ENCODE measurements at places on chromosomes 7 and 10.

DNA sequence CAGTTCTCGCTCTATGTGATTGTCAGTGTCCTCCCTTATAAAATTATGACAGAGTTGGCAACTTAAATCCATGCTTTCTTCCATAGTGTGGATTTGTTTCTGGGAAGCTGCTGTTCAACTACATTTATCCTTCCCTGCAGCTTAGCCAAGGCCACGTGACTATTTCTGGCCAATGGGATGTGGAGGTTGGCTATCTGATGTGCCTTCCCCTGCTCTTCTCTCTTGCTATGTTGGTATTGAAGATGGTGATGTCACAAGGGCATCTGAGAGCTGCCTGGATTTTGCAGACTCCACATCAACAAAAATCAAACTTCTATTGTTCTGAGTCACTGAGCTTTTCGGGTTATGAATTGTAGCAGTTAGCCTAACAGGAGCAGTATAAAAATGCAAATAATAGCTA, 164.9 kb upstream of the RHOBTB1 start:
- DNase-seq, result no peak

GRCh38 chr10:22335173-22335933, 9.9 kb upstream of the SPAG6 start:
- peak; percentile 50 for DNase-seq

- DNase-seq, result no peak
These were observed 57.7 kb upstream of the IGFBP3 start for GRCh38 chr7:45978731-45979211.

- no peak for DNase-seq
These were observed 36.0 kb downstream of the GNA12 start for GRCh38 chr7:2807845-2808772.

DNA sequence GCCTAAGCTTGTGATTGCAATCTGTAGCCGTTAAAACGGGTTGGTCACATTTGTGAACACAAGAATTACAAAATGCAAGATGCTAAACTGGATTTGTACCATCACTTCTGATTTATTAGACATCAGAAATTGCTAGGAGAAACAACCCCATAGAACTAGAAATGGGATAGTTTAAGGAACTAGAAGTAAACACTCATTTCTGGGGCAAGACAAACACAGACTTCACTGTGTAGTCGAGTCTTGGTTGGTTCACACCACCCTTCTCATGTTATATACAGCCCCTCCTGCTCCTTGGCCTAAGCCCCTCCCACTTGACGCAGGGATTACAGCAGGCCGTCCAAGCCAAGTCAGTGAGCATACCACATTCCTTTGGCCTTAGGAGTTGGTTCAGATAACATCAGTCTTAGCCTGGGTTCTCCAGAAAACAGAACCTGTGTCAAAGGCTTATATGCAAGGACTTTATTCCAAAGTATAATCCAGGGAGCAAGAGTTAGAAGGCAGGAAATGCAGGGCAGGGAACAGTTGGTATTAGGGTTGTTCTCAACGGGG, 2.0 kb upstream of the NRAP start:
- DNase-seq, result no peak

DNA sequence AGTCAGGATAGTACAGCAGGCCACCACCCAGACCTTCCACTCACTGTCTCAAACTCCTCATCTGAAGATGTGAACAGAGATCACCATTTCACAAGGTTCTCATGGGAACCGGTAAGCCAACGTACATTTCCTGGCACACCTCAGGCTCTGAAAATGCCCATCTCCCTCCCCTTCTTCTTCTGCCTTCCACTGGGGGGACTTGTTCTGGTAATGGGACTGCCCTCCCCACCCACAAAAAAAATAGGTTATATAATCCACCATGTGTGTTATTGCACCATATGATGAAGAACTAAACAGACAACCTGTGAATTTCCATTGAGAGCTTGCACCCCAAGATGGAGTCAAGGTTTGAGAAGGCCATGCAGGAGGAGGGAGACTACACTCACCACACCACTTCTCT, 42.1 kb upstream of the IKZF1 start:
- no peak for DNase-seq

DNA sequence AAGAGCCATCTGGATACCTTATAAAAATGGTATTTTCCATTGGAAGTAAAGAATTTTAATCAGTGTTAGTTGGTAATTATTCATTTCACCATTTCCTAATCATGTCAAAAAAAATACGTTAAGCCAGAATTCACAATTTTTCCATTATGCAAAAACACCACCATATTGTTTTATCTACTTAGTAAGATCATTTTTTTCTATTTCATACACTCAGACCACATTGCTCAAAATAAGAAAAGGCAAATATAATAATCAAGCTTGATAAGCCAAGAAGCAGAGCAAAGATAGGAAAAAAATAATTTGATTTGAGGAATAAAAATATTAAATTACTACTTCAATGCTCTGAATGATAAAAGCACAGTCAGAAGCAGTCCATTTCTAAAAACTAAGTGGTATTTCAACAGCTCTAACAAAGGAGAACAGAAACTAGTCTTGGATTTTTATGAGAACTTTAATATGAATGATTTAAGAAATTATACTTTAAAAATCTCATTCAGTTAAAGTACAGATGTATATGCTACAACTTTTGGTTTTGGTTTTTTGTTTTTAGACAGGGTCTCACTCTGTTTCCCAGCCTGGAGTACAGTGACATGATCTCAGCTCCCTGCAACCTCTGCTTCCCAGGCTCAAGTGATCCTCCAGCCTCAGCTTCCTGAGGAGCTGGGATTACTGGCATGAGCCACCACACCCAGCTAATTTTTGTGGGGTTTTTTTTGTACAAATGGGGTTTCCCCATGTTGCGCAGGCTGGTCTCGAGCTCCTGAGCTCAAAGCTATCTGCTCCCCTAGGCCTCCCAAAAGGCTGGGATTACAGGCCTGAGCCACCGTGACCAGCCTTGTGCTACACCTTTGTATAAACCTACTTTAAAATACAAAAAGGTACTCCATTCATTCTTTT, 46.6 kb downstream of the LRRN3 start:
- peak; percentile 1 for DNase-seq

- DNase-seq, result no peak
These were observed 166.8 kb upstream of the TBX20 start for GRCh38 chr7:35420656-35421055.

GRCh38 chr10:24762161-24762924, 38.7 kb upstream of the ARHGAP21 start:
- no peak for DNase-seq

- DNase-seq, result no peak
These were observed 245.2 kb downstream of the TNS3 start for GRCh38 chr7:47336472-47337425.

DNA sequence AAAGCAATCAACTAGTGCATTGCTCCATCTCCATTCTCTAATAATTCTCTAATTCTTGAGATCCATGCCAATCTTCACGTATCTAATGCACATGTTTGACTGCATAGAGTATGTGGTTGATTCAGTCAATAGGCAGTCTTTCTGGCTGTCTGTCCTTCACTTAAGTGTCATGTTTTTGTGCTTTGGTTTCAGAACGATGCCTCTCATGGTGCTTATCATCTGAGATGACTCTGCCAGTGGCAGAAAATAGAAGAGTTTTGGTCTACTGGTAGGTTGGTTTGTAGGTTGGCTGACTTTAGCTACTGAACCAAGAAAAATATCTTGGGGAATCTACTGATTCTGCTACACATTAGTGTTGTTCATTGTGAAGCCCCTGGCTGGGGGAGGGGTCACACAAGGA, 364.2 kb downstream of the SFMBT2 start:
- no peak for DNase-seq

DNA sequence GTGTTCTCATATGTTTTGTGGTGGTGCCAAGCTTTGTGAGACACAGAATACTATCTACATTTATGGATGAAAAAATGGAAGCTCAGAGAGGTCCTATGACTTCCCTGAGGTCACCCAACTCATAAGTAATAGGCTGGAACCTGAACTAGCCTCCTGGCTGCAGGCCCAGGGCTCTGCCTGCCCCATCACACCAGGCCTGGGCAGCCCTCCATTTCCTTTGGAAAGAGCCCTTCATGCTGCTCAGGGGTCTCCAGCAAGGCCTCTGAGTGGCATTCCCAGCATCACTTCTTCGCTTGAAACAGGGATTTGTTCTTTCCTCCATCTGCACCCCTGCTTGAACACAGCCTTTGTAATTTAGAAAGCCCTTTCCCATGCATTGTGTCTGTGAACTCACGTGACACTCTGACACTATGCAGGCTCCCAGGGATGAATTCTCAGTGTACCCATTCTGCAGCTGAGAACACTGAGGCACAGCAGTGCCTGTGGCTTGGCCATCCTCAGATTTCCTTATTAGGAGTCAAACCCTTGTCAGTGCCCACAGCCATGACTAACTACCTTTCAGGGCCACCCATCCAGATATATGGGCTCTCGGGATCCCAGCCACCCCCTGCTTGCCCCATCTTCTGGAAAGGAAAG, 127.8 kb upstream of the PPIF start:
- DNase-seq, result no peak

DNA sequence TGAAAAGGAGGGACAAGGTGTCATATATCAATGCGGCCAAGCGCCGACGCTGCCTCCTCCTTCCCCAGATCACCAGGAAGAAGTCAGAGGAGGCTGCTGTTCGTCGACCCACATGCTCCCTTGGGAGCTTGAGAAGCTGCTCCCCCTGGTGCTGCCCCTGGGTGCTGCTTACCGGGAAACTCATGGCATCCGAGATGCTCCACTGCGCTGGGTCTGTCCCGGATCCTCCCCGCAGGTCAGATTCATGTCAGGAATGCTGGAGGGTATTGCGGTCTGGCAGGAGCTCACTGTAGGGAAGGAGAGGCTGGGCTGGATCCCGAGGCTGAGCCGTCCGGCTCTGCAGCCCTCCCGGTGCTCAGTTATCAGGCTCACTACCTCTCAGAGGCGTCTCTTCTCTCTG, 123.7 kb upstream of the FAM20C start:
- no peak for DNase-seq

DNA sequence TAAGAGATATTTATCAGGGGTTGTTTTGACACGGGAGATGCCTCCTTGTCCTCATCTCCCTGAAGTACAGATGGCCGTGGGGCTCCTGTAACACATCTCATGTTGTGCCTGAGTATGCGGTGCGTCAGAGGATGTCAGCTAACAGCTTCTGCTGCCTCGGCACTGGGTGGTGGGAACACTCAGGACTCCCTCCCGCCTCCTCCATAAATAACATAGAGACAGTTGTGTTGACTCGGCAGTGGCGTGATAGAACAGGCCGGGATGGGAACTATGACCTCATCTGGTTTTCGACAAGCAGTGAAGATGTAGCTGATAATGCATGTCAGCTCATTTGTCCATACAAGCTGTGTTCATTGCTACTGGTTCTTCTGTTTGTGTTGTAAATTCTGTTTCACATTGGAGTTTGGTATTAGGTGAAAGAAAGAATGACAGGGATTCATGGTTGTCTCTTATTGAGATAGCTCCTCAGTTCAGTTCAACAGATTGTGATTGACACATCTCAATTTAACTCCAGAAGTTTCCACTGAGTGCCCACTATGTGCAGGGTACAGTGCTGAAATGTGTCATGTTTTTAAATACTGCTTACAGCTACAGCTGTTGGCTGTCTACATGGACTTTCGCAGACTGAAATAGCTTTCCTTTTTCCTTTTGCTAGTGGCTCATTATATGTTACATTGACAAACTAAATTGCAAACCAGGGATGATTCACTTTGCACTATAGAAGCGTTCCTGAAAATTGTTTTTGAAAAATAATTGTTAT, 87.4 kb downstream of the CHN2 start:
- no peak for DNase-seq

GRCh38 chr10:84548869-84549268, 220.5 kb downstream of the CCSER2 start:
- no peak for DNase-seq

DNA sequence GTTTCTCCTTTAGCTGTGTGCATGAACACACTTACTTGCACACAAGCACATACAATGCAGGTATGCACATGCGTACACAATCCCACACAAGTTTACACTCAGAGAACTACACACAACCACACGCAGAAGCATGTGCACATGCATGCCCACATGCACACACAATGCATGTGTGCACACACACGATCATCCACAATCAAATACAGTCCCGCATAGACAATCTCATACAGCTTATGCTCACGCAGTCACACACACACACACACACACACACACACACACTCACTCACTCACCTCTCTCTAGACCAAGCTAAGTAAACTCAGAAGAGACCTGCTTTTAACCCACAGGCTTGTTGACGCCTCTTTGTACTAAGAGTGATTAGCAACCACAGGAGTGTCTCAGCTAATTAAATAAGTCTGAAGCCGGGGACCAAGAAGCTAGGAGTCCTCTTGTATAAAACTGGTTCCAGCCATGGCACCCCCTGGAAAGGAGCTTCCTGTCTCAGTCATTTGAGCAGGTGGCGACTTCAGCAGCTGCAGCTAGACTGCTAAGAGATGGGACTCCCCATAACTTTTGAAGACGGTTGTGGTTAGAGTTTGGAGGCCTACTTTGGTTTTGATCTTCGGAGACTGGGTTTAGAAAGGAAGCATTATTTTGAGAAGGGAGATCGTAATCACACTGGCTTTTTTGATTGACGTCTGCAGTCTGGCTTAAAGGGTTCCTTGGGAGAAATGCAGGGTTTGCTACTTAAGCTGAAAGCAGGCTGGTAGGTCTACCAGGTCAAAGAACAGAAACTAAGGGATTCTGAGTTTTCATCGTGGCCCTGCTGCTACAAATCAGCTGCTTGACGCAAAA, 82.3 kb upstream of the ADRB1 start:
- DNase-seq, result peak; percentile 27

DNA sequence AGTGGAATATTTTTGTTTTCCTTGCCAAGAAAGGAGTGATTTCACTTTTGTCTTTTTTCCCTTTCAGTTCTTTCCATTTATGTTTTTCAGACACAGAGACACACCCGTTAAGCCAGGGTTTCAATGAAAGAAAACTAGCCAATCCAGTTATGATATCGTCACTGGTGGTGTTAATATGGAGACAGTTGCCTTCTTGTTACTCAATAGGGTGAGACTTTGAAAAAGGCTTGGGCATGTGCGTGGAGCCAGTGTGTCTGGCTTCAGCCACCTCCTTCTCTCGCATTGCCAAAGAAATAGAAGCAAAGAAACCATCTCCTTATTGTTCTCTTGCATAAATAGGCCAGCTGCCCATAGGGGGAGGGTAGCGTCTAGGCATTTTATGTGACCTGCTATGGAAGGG, 84.1 kb upstream of the DLX6 start:
- DNase-seq, result no peak

DNA sequence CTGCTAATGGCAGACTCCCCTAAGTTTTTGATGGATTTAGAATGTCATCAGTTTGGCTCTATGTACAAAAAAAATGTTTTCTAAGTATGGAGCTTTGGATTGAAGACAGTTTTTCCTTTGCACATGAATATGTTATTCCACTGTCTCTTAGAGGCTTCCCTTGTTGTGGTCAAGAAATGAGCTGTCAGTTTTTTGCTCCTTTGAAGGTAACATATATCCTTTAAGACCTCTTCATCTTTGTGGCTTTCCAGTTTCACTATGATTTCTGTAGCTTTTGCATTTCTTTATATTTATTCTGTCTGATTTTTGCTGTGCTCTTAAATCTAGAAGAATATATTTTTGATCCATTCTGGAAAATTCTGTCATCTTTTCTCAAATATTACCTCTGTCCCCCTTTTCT, 15.8 kb upstream of the ODAD2 start:
- DNase-seq, result no peak

All from activated T-helper 9 cell treated with anti-CD3 and anti-CD28 coated beads, Interleukin-2, amount 50 U/mL, for 16 hours (primary cell).